Stimulated activated naive B cell treated with anti-CD40 and anti-IgM and Interleukin-4, amounts not matched to agents 10 μg/mL and 1 μg/mL and 100 μg/mL, for 72 hours (primary cell): ENCODE measurements at places on chromosomes 1 and 21.

- no peak for DNase-seq
Measured at GRCh38 chr1:111179968-111180533, 20.4 kb downstream of the DENND2D start.

- DNase-seq, result no peak
Measured at GRCh38 chr1:246792603-246793002, 68.4 kb downstream of the SCCPDH start.

DNA sequence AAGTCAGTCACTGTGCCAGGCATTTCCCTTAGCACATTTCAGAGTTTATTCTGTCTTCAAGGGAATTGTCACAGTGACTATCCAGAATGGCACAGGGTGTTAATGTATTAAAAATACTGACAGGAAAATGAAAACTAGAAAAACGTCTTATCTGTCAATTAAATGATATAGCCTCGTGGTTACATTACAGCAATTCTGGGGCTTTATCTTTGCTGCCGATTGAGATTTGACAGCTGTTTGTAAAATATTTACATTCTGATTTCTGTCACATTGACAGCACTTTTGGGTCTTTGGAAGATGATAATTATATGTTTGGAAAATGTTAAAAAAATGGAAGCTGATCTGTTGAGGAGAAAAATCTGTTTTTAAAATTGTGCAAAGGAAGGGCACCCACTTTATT lies 250.0 kb downstream of the CHRM3 start:
- DNase-seq, result no peak

GRCh38 chr1:41495210-41495948 lies 10.9 kb upstream of the EDN2 start:
- DNase-seq, result no peak

GRCh38 chr1:206824331-206824730 lies 41.1 kb upstream of the IL20 start:
- no peak for DNase-seq

- no peak for DNase-seq
Measured at GRCh38 chr1:243957141-243957540, 93.9 kb upstream of the ZBTB18 start.

GRCh38 chr21:41557884-41558283 lies 49.9 kb upstream of the TMPRSS2 start:
- no peak for DNase-seq

GRCh38 chr1:209207701-209208286 lies 375.7 kb upstream of the CAMK1G start:
- no peak for DNase-seq

DNA sequence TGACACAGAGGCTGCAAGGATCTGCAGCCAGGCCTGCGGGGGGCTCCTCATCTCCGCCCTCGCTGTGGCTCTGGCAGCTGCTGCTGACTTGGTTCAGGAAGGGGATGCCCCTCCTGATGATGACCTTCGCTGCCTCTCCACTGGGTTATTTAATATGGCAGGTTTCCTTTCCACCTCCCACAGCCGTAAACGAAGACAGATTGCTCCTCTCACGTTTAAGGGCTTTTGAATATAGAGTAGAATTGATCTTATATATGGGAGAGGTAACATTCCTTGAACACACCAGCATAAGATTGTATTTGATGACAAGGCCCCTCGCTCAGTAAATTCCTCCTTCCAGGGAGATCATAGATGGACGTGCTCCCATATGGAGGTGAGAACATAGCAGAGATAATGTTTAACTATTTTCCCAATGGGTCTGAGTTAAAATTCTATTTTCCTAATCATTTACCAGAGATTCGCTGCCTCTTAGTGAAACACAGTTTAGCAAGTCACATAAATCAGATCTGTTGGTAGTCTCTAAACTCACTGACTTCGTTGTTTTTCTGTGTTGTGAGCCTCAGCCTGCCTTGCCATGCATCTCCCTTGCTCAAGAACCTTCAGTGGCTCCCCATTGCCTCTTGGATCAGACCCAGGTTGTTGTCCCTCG lies 88.5 kb upstream of the AJAP1 start:
- no peak for DNase-seq

GRCh38 chr1:2044510-2045319 lies 5.5 kb upstream of the PRKCZ start:
- peak; percentile 69 for DNase-seq

DNA sequence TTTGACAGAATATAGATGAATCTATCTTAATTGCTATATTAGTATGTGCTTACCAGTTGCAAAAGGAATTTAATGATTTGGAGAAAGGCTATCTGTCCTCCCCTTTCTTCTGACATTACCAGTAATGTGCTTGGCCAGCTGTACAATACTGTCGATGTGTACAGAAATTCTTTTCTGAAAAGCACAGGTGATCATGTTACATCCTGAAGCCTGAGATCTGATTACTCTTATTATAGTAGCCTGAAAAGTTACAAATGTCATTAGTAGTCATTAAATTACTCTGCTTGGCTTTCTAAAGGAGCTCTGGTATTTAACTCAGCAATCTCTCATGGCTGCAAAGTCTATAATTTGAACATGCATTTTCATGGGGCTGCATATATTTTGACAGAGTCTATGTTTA lies 209.8 kb downstream of the PTPRC start:
- DNase-seq, result no peak

GRCh38 chr1:224781800-224782199 lies 147.7 kb upstream of the DNAH14 start:
- DNase-seq, result no peak
